ENCODE measurements at places on chromosomes 1 and 21. TPM values are rescaled to one million over a fixed set of nuclear protein-coding genes. Genes with fewer than 3 reads are reported as not detected.

DNA sequence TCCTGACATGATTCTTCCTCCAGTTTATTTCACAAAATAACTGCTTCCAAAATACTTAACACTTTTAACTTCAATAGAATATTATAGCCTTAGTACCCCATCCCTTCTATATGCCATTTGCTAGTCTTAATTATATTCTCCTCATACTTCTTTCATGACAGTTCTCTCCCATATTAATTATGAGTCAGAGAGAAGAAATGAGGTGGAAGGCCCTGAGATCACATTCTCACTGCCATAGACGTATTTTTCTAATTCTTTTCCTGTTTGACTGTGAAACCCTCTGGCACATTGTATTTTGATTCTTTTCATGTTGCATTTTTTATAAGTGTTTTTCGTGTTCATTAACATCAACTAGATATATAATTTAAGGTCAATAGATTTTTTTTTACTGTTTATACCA lies 88.4 kb downstream of the GTF2B start:
- H3K4me1 ChIP-seq, result peaks cover 17% of the 10 kb centered on the region
- no peak for DNase-seq

DNA sequence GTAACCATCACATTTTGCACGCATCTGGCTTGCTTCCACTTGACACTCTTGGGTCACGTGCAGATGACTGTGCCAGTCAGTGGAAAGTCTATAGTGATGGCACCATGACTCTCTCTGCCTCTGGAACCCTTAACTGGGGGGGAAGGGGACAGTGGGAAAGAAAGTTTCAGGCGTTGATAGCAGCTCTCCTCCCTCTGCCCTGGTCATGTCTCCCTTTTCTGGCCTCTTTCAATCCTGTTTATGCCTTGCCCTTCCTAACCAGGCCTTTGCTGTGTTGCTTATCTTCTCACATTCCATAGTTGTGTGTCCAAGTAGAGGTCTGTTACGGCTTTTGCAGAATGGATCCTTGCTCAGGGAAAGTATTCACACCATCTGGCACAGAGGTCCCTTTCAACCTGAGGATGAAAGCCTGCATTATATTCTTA lies 93.5 kb downstream of the NRDC start:
- DNase-seq, result no peak
- H3K36me3 ChIP-seq, result peaks cover 87% of the 10 kb centered on the region
- no peaks in the 10 kb centered on the region for H3K27me3 ChIP-seq
- H3K4me3 ChIP-seq, result no peak overlapping the region
- H3K4me1 ChIP-seq, result no peaks in the 10 kb centered on the region
- H3K27ac ChIP-seq, result no peak overlapping the region

DNA sequence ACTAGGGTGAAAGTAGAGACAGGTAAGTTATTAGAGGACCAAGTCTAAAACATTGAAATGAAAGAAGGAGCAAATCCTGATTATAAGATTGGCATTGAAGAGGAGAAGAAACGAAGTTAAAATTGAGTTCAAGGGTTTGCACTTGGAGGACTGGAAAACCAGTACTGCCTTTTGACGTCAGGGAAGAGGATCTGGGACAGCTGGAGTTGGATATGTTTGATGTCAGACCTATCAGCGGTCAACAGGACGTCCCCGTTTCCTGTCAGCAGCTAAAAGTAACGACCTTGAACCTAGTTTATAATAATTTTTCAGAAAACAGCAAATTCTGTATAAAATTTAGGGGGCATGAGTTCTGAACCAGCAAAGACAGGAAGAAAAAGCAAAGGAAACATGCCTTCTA lies 1.2 kb upstream of the NID1 start:
- no peak overlapping the region for H3K4me3 ChIP-seq
- no peaks in the 10 kb centered on the region for H3K36me3 ChIP-seq
- H3K27ac ChIP-seq, result no peak overlapping the region
- peaks cover 4% of the 10 kb centered on the region for H3K27me3 ChIP-seq
- no peak for DNase-seq

DNA sequence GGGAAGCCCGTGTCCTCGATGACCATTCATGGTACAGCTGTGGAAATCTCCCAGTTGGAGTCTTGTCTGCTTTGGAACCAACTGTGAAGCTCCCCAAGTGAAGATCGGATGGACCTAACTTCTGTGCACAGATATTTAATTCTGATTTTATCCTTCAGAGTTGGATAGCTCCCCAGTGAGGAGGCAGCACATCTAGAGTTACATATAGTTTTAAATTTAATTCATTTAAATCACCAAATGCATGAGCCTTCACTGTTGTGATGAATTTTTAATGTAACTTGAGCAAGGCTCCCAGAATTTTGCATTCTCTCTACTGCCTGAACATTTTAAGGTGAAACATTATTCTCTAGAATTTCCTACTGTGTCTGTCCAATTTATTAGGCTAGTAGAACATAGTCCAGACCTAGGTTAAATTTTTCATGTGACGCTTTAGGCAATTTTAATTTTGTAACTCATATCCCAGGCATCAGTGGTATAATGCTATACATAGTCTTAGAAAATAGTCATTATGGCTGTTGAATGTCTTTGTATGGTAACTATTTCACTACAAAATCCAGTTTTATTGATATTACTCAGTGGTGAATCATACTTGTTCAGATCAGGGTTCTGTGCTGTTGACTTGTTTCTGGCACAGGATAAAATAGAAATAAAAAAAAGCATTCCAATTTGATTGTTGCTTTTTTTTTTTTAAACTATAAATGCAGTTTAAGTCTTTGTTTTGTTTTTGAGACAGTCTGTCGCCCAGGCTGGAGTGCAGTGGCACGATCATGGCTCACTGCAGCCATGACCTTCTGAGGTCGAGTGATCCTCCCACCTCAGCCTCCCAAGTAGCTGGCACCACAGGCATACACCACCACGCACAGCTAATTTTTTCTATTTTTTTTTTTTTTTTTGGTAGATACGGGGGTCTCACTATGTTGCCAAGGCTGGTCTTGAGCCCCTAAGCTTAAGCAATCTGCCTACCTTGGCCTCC lies 66.9 kb downstream of the PRDM2 start:
- peaks cover 26% of the 10 kb centered on the region for H3K4me1 ChIP-seq
- peak; percentile 93 for DNase-seq
- H3K27ac ChIP-seq, result peak overlapping the region; percentile 64
- no peaks in the 10 kb centered on the region for H3K27me3 ChIP-seq

DNA sequence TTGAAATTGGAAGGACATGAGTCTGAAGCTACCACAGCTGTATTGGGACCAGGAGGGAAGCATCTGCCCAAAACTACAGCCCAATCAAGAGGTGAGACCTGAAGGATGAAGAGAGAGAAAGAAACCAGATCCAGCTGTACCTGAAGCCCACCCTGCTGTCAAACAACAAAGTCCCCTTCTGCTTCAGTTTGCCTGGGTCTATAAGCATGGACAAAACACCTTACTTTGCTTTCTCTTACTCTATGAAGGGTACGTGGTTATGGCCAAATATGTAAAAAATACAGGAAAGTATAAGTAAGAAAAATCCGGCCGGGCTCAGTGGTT lies 26.4 kb downstream of the TOMM20 start:
- no peak overlapping the region for H3K4me3 ChIP-seq
- H3K27ac ChIP-seq, result no peak overlapping the region
- H3K27me3 ChIP-seq, result no peaks in the 10 kb centered on the region
- no peak for DNase-seq

DNA sequence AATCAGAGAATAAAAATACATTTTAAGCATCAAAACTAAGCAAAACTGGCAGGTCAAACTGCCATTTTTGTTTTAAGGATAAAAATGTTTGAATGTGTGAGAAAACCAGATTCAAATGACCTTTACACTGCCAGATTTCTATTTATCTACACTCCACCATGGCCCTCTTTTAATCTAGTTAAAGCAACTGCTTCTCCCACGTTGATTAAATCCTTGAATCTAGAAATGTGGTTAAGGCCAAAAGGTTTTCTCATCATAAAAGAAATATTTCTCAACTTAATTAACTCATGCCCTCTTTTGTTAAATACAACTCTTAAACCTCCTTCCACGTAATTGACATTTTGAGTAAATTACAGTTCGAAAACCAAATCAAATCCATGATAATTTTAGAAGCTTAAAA lies 15.0 kb downstream of the EGLN1 start:
- no peaks in the 10 kb centered on the region for H3K27me3 ChIP-seq
- H3K27ac ChIP-seq, result peak overlapping the region; percentile 38
- H3K4me1 ChIP-seq, result peaks cover 40% of the 10 kb centered on the region
- DNase-seq, result no peak

GRCh38 chr1:93172778-93173177 lies 7.4 kb downstream of the TMED5 start:
- H3K4me3 ChIP-seq, result no peak overlapping the region
- H3K36me3 ChIP-seq, result peaks cover 3% of the 10 kb centered on the region
- no peak for DNase-seq

- H3K27ac ChIP-seq, result peak overlapping the region; percentile 81
- peaks cover 14% of the 10 kb centered on the region for H3K4me1 ChIP-seq
- no peaks in the 10 kb centered on the region for H3K27me3 ChIP-seq
These were observed 552 bp downstream of the GPATCH4 start for GRCh38 chr1:156600733-156601121.

DNA sequence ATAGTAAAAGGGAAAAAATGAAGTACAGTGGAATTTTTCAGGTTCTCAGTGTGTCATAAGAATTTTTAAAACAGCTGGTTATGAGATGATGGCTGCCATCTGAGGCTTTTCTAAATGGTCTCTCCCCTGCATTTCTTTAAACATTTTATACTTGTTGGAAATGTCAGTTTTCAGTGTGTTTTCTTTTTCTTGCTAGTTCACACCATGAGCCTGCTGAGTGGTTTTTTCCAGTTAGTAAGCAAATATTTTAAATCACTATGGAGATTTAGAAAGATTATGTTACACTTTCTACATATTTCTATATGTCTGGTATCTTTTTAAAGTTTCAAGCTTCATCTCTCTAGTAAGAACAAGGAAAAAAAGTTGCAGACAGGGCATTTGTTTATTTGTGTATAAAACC lies 9.6 kb downstream of the RBM15 start:
- H3K4me3 ChIP-seq, result no peak overlapping the region
- peaks cover 20% of the 10 kb centered on the region for H3K36me3 ChIP-seq
- peaks cover 20% of the 10 kb centered on the region for H3K4me1 ChIP-seq

DNA sequence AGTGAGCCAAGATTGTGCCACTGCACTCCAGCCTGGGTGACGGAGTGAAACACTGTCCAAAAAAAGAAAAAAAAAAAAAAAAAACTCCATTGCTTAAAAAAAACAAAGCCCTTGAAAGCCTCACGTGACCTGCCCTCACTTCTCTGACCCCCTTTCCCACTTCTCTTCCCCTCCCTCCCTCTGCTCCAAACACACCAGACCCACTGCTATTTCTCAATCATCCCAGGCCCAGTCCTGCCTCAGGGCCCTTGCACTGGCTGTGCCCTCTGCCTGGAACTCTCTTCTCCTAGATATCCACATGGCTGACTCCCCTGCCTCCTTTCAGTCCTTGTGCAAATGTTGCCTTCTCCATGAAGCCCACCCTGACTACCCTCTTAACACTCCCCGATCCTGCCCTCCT lies 45.4 kb upstream of the TARDBP start:
- no peaks in the 10 kb centered on the region for H3K4me1 ChIP-seq
- DNase-seq, result no peak
- peaks cover 12% of the 10 kb centered on the region for H3K27me3 ChIP-seq
- no peak overlapping the region for H3K27ac ChIP-seq

- no peak for DNase-seq
- H3K4me1 ChIP-seq, result no peaks in the 10 kb centered on the region
- no peak overlapping the region for H3K27ac ChIP-seq
- no peaks in the 10 kb centered on the region for H3K27me3 ChIP-seq
These were observed 44.1 kb downstream of the CD247 start for GRCh38 chr1:167474191-167474641.

DNA sequence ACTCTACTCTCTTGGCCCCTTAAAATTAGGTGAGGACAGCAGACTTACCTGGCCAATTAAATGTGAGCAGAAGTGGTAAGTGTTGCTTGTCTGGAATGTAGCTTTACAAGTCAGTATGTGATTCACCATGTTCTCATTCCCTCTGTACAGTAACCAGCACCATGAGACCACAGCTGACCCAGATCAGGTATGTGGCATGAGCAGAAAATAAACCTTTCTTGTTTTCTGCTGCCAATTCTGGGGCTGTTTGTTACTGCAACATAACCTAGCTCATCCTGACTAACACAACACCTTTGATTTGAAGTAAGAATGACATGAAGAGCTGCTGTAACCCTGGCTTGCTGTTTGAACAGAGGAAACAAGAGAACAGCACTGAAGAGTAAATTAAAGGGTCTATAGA lies 24.9 kb downstream of the ITPKB start:
- H3K36me3 ChIP-seq, result no peaks in the 10 kb centered on the region
- DNase-seq, result no peak
- H3K27me3 ChIP-seq, result no peaks in the 10 kb centered on the region
- no peak overlapping the region for H3K4me3 ChIP-seq
- no peak overlapping the region for H3K27ac ChIP-seq
- peaks cover 7% of the 10 kb centered on the region for H3K4me1 ChIP-seq

DNA sequence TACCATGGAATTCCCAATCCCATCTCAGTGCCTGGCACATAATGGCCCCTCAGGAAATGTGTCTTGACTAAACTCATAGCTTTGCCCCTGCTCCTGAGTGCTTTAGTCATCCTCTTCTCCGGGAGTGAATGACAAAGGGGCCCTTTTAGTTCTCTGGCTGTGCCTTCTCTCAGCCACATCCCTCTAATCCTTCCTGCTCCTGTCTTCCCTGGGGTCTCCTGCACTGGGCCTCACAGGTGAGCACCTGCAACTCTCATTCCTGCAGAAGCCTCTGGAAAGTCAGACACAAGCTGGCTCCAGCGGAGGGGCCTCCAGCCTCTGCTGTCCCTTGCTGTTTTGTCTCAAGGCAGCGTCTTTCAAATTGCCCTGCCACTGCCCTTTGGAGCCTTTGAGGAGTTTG lies 14.0 kb upstream of the ETV3L start:
- H3K4me1 ChIP-seq, result no peaks in the 10 kb centered on the region
- no peak overlapping the region for H3K4me3 ChIP-seq
- no peaks in the 10 kb centered on the region for H3K36me3 ChIP-seq
- no peak overlapping the region for H3K27ac ChIP-seq
- DNase-seq, result no peak
- H3K27me3 ChIP-seq, result peaks cover 35% of the 10 kb centered on the region

- H3K36me3 ChIP-seq, result no peaks in the 10 kb centered on the region
- H3K27me3 ChIP-seq, result no peaks in the 10 kb centered on the region
- peak; percentile 17 for DNase-seq
- H3K4me3 ChIP-seq, result no peak overlapping the region
- H3K27ac ChIP-seq, result peak overlapping the region; percentile 63
These were observed 597.2 kb upstream of the ZP4 start for GRCh38 chr1:238487931-238488330.

- peak; percentile 45 for DNase-seq
- peaks cover 4% of the 10 kb centered on the region for H3K27me3 ChIP-seq
- H3K27ac ChIP-seq, result no peak overlapping the region
- H3K4me1 ChIP-seq, result peaks cover 2% of the 10 kb centered on the region
- no peaks in the 10 kb centered on the region for H3K36me3 ChIP-seq
These were observed 41.7 kb downstream of the EDN2 start for GRCh38 chr1:41442697-41443251.

- H3K4me3 ChIP-seq, result no peak overlapping the region
- DNase-seq, result peak; percentile 92
- H3K27ac ChIP-seq, result no peak overlapping the region
- no peaks in the 10 kb centered on the region for H3K4me1 ChIP-seq
- H3K27me3 ChIP-seq, result peaks cover 10% of the 10 kb centered on the region
- no peaks in the 10 kb centered on the region for H3K36me3 ChIP-seq
These were observed 43.5 kb upstream of the RAB4A start for GRCh38 chr1:229227298-229227919.

GRCh38 chr1:117685936-117686806 lies 80.3 kb downstream of the TENT5C start:
- no peaks in the 10 kb centered on the region for H3K36me3 ChIP-seq
- DNase-seq, result no peak
- H3K27me3 ChIP-seq, result peaks cover 10% of the 10 kb centered on the region
- H3K4me1 ChIP-seq, result peaks cover 15% of the 10 kb centered on the region
- no peak overlapping the region for H3K4me3 ChIP-seq

FNDC5 gene
- not detected for total RNA-seq

CTBS gene
- total RNA-seq, result 13.0 TPM

GRIK1 gene
- not detected for total RNA-seq

DDX20 gene
- total RNA-seq, result 19.2 TPM

PLA2G4A gene
- total RNA-seq, result 12.3 TPM

KRTAP19-1 gene
- not detected for total RNA-seq

OR2T5 gene
- total RNA-seq, result not detected

All from osteoblast (primary cell).